Tibial nerve (tissue), 4 donors: ENCODE measurements at places on chromosomes 3 and 15. TPM values are rescaled to one million over a fixed set of nuclear protein-coding genes. Genes with fewer than 3 reads are reported as not detected.
A peak's percentile ranks its signal among the peaks of the same experiment; 100 is the strongest.

The SLC24A5 gene
- total RNA-seq = 0.84 TPM

The CFAP92 gene
- 0.63 TPM for total RNA-seq

The FBXW12 gene
- total RNA-seq = not detected

DNA sequence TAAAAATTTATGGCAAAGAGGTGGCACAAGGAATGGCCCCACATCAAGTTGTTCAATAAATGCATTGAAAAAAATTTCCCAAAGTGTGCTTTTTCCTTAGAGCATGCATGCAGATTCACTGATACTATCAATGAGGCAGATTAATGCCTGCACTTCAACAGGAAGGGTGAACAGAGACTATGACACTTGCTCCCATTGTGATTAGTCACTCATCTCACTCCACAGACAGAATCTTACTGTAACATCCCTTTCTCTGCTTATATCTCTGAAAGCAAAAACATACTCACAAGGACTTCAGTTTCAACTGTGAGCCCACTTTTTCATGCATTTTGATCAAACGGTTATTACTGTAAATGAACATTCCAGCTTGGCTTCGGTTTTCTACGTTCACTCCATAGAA is 60.9 kb downstream of the MORC1 start:
- no peaks in the 10 kb centered on the region for H3K27me3 ChIP-seq
- H3K27ac ChIP-seq = no peak overlapping the region

DNA sequence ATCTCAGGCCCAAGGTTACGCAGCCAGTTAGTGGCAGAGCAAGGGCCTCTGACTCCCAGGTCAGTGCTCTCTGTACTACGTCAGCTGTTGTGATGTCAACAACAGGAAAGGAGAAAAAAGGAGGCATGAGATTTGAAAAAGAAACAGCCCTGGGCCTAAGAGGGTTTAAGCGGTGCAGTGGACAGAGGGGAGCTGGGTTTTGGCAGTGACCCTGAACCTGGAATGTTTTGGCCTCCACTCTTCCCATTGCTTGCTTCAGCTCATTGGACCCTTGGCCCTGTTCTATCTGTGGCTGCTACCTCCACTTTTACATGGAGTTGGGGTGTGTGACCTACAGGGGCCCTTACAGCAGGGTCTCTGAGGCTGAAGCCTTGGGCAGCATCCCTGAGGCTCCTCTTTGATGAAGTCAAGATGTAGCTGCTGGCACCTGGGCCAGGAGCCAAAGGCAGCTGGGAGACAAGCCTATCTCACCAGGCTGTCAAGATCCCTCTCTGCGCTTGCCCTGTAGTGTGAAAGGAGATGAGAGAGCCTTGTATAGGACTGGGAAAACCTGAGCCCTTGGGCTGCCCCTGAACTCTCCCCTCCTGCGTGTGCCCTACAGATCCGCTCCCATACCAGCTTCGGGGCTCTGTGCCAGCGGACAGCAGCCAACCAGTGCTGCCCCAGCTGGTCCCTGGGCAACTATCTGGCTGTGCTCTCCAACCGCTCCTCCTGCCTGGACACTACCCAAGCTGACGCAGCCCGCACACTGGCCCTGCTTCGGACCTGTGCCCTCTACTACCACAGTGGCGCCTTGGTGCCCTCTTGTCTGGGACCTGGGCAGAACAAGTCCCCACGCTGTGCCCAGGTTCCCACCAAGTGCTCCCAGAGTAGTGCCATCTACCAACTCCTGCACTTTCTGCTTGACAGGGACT is 8.7 kb downstream of the DISP2 start:
- H3K27me3 ChIP-seq = no peaks in the 10 kb centered on the region
- peaks cover 14% of the 10 kb centered on the region for H3K4me1 ChIP-seq
- no peak for DNase-seq
- H3K27ac ChIP-seq = no peak overlapping the region
- no peaks in the 10 kb centered on the region for H3K36me3 ChIP-seq
- H3K4me3 ChIP-seq = no peak overlapping the region

DNA sequence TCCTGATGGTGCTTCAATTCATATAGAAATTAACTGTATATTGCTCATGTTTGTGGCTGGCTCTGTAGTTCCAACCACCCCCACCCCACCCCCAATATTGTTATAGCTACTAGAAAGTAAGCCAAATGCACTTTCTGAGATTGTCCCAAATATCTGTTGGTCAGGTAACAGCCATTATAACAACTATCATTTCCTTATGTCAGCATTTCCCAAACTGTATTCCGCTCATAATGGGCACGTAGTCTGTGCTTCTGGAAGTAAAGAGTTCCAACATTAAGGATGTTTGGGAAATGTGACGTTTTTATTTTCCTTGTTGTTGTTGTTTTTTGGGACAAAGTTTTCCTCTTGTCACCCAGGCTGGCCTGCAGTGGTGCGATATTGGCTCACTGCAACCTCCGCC is 12.2 kb upstream of the TBL1XR1 start:
- no peak for DNase-seq
- no peaks in the 10 kb centered on the region for H3K4me1 ChIP-seq
- no peaks in the 10 kb centered on the region for H3K36me3 ChIP-seq
- H3K27ac ChIP-seq = no peak overlapping the region
- H3K27me3 ChIP-seq = no peaks in the 10 kb centered on the region
- H3K4me3 ChIP-seq = no peak overlapping the region

GRCh38 chr3:57556459-57557084 is 498 bp downstream of the PDE12 start:
- H3K4me1 ChIP-seq = peaks cover 41% of the 10 kb centered on the region
- H3K4me3 ChIP-seq = peak overlapping the region; percentile 92
- H3K27ac ChIP-seq = peak overlapping the region; percentile 84
- H3K27me3 ChIP-seq = no peaks in the 10 kb centered on the region

DNA sequence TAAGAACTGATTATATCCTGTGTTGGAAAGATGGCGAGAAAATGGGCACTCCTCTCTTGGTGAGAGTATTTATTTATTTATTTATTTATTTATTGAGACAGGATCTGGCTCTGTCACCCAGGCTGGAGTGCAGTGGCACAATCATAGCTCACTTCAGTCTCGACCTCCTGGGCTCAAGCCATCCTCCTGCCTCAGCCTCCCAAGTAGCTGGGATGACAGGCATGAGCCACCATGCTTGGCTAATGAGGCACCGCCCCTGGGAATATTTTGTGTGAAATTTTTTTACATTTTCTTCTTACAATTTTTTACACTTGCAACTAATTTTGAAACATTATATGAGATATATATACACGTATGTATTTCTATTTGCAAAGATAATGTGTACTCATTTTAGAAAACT is 150.5 kb upstream of the PRR20G start:
- H3K27ac ChIP-seq = no peak overlapping the region
- no peaks in the 10 kb centered on the region for H3K27me3 ChIP-seq
- no peak overlapping the region for H3K4me3 ChIP-seq
- H3K36me3 ChIP-seq = no peaks in the 10 kb centered on the region
- DNase-seq = no peak
